Hematopoietic multipotent progenitor cell treated with erythropoietin and hydrocortisone succinate and interleukin-3 and kit ligand, for 15 days (in vitro differentiated cells): ENCODE measurements at places on chromosomes 16 and 17.

GRCh38 chr16:77207030-77207429 is 7.8 kb downstream of the SYCE1L start:
- DNase-seq = no peak

- DNase-seq = no peak
Observed at GRCh38 chr17:70661342-70662222, 492.2 kb downstream of the KCNJ2 start.

GRCh38 chr17:44219108-44219615 is 313 bp downstream of the UBTF start:
- peak; percentile 77 for DNase-seq

DNA sequence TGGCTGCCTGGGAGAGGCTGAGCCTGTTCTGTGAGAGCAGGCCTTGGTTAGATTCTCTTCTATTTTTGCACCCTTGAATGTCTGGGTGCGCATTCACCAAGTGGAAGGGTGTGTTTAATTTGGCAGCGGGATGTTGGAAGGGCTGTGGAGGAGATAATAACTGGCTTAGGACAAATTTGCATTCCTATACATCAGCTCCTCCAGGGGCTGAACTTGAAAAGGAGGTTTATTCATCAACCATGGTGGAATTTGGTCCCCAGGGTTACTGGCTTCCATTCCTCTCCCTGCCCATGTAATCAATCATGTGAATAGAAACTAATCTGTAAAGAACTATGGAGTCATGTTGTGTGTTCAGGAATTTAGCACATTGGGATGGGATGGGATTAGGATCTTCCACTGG is 100.2 kb upstream of the FOXF1 start:
- no peak for DNase-seq

- DNase-seq = no peak
Observed at GRCh38 chr17:50676065-50676975, 31.4 kb downstream of the ANKRD40 start.

- DNase-seq = no peak
Observed at GRCh38 chr17:75897160-75898019, 639 bp upstream of the TRIM65 start.

DNA sequence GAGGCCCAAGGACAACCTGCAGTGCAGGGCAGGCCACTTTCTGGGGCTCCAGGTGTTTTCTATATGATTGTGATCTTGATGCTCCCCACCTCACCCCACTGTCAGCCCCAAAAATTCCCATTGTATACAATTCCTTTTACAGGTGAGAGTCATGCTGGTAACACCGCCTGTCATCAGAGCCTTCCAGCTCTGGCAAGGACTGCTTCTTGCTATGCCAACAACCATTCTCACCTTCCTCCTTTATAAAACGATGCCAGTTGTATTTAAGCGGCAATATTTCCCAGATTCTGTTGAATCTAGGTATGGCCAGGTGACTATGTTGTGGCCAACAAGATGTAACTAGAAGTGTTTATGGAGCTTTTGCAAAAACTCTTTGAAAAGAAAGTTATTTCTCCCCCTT is 30.4 kb upstream of the CALB2 start:
- DNase-seq = no peak

GRCh38 chr17:29124925-29125273 is 55.3 kb downstream of the MYO18A start:
- DNase-seq = peak; percentile 82

- DNase-seq = no peak
Observed at GRCh38 chr16:726438-727290, at the start of the genes CCDC78 and HAGHL. TSS of gene CCDC78 (minus strand) at chr16:726443. CDS start at chr16:726367, 76 bp downstream. TSS of gene HAGHL (plus strand) at chr16:727106. CDS start at chr16:727510, 404 bp downstream.

DNA sequence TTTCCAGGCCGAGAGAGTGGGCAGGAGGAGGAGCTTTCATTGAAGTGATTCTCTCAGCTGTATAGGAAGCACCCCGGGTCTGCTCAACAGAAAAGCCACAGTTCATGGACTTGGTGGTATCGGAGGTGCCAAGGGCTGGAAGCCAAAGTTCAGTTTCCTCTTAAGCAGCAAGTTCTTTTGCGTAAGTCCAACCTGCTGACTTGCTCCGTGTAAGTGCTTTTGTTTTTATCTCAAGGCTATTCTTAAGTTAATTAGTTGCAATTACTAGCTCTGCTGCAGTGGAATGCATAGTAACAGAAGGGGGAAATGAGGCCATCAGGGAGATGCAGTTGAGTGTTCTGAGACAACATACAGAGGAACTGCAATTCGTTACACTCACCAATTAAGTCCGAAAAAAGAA is 44.6 kb downstream of the SMIM36 start:
- DNase-seq = no peak

- no peak for DNase-seq
Observed at GRCh38 chr16:49964316-49964715, 60.7 kb upstream of the CNEP1R1 start.

DNA sequence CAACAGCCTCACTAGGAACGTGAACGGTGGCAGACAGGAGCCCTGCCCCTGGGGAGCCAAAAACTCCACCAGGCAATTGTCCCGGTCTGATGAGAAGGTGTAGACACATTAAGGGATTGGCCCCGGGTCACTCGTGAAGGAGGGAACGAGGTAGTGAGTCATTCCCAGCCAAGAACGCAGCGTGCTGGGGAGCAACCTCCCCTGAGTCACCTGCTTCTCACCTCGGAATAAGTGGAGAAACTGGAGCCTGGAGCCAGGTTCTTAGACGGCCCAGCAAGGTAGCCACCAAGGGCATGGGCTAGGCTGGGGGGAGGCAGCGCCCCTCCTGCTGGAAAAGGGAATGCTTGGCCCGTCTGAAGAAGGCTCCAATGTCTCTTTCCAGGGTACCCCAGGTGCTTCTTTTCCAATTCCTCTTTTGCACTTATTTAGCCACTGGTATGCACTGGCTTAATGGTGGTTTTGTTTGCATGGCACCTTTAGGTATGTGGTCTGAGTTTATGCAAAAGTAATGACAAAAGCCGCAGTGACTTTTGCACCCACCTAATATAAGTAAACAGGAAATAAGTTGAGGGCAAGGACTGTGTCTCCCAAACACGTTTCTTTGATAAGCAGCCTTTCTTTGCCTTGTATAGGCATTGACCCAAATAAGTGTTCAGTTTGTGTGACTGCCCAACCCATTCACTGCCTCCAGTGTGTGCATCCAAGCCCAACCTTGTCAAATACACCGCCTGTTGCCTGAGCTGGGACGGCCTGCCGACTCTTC is 1.8 kb upstream of the HELZ start:
- no peak for DNase-seq

GRCh38 chr16:85037050-85037410 is 9.4 kb downstream of the KIAA0513 start:
- DNase-seq = no peak

DNA sequence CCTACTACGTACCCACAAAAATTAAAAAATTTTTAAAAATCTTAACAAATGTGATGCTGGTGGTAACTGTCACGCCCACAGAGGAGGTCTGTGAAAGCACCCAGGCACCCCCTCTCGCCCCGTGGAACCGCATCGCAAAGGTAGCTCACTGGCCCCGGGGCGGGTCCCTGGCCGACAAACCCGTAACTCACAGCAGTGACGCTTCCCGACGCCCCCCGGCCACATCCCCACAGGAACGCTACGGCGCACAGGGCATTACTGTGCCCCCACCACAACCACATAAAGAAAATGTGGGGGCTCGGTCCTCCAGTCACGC is 366 bp downstream of the ANKS3 start:
- no peak for DNase-seq

- no peak for DNase-seq
Observed at GRCh38 chr16:55778757-55779156, 54.1 kb downstream of the CES1 start.

DNA sequence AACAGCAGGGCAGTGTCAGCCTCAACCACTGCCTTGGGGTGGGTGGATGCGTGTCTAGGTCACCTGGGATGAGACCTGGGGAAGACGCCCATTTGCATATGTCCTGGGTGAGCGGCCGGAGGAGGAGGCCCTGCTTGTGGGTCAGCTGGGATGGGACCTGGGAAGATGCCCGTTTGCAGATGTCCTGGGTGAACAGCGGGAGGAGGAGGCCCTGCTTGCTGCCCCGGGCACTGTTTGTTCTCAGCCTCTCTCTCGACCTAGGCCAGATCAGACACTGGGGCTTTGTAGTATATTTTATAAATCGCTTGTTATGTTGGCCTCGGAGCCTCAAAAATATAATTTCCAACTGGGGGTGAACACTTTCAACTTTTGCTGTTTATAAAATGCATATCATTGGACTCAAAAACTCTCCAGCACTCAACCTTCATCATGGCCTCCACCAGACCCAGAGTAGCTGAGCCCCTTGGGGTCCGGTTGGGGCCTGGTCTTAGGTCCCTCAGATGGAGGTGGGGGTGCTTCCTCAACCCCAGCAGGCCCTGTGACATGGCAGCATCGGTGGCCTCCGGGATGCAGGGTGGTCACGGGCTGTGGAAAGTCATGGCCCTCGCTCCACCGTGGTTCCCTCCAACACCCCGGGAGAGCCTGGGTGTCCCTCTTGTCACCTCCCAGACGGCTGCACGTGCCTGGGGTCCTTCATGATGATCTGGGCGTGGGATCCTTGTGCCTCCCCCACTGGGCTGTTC is 17.3 kb downstream of the DBNDD1 start:
- no peak for DNase-seq

- no peak for DNase-seq
Observed at GRCh38 chr16:66926171-66926947, 1.0 kb upstream of the RRAD start.

DNA sequence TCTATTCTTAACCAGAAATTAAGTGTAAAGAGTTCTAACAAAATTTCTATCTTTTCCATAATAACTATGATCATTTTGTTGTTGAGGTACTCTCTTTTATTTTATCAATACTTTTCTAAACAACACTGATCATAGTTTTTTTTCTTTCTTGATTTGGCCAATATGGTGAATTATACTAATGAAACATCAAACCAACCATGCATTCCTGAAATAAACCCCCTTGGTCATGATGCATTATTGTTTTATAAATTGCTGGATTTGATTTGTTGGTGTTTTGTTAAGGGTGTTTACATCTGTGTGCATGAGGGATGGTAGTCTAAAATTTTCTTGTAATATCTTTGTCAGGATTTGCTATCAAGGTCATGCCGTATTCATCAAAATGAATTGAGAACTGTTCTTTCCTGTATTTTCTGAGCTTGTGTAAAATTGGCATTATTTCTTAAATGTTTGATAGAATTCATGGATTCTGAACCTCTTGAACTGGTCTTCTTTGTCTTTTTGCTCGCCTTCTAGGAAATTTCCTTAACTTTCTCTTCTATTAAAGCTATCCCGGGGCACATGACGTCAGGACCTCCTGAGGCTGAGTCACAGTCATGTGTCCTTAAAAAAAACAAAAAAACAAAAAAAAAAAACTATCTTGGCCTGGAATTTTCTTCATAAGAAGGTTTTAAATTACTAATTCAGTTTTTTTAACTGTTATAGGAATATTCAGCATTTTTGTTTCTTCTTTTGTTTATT is 3.9 kb upstream of the TRIM25 start:
- DNase-seq = no peak

DNA sequence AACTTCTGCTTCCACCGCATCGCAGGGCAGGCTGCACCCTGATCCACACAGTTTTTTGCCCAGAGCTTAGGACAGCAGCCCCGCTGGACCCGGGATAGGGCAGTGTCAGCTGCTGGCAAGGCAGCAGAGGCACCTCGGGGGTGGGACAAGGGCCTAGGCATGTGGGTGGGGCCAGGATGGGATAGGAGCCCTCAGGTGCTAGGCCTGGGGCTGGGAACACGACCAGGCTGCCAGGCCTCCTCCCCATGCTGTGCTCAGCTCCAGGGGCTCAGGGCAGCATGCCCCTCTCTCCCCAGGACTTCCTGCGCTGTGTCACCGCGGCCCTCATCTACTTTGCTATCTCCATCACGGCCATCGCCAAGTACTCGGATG is 4.6 kb downstream of the CMTM3 start:
- DNase-seq = no peak

DNA sequence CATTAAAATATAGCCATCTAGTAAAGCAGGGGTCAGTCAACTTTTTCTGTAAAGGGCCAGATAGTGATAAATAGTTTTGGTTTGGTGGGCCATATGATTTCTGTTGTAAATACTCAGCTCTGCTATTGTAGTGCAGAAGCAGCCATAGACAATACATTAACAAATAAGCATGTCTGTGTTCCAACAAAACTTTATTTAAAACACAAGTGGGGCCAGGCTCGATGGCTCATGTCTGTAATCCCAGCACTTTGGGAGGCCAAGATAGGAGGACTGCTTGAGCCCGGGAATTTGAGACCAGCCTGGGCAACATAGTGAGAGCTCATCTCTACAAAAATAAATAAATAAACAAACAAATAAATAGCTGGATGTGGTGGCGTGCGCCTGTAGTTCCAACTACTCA is 60.8 kb upstream of the TANC2 start:
- no peak for DNase-seq

- peak; percentile 76 for DNase-seq
Observed at GRCh38 chr17:59620518-59621259, 994 bp downstream of the CLTC start.

GRCh38 chr16:1765826-1766225 is 5.5 kb downstream of the NME3 start:
- DNase-seq = no peak

DNA sequence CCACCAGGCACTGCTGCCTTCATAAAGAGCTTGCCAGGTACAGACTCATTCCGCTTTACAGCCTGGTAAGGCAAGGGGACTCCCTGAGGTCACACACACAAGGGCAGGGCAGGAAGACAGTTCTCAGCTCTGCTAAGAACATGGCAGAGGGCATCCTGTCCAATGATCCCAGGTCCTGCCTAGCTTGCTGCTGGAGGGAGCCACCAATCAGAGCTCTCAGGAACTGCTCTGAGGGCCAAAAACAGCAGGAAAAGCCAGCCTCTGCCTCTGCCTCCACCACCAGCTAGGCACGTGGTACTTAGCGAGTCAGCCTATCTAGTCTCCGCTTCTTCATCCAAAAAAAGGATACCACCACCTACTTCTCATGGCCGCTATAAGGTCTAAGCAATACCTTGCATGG is 66.1 kb downstream of the GTF3C1 start:
- no peak for DNase-seq

DNA sequence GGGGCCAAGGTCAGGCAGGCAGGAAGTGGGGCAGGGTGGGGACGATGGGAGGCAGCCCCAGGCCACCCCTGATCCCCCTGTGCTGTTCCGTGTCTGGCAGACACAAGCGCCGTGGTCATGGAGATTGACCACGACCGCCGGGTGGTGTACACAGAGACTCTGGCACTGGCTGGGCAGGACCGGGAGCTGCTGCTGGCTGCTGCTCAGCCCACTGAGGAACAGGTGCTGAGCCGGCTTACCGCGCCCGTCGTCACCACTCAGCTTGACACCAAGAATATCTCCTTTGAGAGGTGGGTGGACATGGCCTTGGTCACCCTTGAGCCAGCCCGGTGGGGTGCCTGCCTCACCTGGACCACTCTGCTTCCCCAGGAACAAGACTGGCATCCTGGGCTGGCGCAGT is 13.7 kb downstream of the CORO6 start:
- DNase-seq = no peak

DNA sequence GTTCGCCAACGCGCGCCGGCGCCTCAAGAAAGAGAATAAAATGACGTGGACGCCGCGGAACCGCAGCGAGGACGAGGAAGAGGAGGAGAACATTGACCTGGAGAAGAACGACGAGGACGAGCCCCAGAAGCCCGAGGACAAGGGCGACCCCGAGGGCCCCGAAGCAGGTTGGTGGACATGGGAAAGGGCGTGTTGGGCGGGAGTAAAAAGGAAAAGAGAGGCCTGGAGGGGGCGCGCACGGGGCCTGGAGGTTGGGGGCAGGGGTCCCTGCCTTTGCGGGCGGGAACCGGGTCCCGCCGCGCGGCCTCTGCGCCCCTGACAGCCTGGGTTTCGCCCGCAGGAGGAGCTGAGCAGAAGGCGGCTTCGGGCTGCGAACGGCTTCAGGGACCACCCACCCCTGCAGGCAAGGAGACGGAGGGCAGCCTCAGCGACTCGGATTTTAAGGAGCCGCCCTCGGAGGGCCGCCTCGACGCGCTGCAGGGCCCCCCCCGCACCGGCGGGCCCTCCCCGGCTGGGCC is 2.1 kb downstream of the IRX5 start:
- no peak for DNase-seq
